NCI-H1048 (cell line): ENCODE measurements at places on chromosomes 6 and 20.

- DNase-seq: no peak
Observed at GRCh38 chr6:75368864-75369402, 84.3 kb upstream of the TMEM30A start.

GRCh38 chr6:14770040-14770439 is 475.8 kb upstream of the JARID2 start:
- no peak for DNase-seq

DNA sequence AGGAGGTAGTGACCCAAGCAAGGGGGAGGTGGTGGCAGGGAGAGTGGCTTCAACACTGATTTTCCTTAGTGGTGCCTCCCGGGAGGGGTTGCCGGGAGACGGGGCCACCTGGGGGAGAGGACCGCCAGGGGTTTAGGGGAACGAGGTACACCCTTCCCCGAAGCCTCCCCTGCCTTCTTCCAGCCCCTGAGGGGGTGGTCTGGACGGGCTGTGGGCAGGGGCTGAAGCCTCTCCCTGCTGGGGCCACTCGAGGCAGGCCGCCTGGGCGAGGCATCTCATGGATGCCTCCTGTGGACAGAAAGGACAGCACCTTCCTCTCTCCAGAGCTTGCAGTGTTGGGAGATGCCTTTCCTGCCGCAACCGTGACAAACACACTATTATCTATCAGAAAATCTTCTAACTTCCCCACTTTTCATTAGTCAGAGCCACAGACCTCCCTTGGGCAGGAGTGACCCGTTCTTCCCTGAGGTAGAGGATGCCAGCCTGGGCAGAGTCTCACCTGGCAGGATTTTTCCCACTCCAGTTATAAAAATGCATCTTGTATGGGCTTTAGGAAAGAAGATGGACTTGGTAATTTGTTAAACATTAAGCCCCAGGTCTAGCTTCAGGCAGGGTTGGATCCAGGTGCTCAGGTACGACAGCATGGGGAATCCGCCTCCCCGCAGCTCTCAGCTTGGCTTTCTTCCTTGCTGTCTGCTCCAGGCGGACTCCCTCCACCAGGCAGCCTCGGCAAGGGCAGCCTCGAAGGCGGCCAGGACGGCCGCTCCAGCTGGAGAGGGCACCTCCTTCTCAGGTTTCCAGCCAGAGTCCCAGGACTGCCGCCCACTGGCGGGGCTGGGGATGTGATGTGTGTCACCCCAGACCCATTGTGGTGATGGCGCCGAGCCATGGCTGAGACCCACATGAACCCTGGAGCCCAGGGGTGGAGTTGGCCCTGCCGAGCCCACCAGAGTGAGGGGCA is 11.0 kb downstream of the HRH3 start:
- no peak for DNase-seq

DNA sequence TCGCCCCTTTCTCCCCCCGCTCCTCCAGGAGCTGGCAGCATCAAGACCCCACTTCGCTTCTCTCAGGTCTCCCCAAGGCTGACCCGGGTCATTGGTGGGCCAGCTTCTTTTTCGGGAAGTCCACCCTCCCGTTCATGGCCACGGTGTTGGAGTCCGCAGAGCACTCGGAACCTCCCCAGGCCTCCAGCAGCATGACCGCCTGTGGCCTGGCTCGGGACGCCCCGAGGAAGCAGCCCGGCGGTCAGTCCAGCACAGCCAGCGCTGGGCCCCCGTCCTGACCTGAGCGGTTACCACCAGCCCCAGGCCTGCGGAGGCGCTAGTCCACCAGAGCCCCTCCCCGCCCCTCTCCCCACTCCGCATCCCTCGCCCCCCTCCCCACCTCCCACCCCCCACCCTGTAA is 1.0 kb downstream of the PPDPF start:
- no peak for DNase-seq

DNA sequence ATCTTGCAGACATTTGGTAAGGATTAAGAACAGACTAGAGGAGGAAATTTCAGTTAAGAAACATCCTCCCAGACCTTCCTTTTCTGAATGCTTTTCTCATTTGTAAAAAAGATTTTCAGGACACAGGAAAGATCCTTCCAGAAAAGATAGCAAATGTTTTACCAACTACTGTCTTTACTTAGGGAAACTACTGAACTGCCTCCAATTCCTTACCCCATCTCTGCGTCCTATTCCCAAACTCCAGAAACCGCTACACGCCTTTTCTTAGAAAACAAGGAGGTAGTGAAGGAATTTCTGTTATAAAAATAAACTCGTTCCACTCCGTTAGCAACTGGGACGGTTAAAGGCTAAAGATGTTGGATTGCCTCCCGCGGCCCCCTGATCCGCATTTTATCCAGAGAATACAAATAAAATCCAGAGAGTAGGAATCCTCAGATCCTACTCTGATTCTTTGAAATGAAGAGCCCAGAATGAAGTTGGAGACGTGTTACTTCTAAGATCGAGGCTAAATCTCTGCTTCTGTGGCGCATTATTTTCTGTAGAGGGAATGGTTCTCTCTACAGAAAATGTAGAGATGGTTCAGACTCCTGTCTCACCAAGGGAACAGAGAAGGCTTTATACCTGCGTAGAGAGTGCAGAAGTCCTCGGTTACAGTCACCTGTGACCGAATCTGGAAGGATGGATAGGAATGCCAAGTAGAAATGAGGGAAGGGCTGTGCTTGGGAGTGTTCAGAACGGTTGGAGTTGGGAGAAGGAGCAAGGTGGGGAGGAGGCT is 133.0 kb downstream of the GPX5 start:
- DNase-seq: no peak

DNA sequence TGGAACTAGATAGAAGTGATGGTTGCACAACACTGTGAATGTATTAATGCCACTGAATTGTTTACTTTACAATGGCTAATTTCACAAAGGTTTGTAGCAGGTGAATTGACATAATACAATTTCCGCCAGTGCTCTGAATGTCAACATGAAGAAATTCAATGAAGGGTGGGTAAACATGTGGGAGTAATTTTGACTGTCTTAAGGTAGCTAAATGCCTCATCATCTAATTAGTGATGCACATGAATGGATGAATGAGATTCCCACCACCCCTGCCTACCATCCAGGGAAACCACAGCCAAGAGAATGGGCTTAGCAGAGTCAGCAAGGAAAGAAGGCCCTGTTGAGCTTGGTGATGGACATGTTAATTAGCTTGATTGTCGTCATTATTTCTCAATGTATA is 275.3 kb downstream of the ALDH8A1 start:
- DNase-seq: no peak

DNA sequence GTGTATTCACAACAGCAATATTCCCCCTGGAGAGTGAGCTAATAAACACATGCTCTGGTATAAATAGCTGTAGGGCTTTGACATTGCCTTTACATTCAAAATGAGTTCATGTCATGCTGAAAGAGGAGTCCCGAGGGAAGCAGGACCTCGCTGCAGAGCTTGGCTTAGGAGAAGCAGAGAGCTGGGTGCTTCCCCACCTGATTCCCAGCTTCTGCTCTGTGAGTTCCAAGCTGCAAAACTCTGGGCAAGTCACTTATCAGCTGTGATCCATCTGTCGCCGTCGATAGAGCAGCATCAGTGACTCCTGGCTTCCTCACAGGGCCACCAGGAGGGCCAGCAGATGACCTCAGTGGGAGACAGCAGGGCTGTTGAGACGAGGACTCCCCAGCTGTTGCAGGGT is 241.8 kb downstream of the ANKRD60 start:
- DNase-seq: no peak

DNA sequence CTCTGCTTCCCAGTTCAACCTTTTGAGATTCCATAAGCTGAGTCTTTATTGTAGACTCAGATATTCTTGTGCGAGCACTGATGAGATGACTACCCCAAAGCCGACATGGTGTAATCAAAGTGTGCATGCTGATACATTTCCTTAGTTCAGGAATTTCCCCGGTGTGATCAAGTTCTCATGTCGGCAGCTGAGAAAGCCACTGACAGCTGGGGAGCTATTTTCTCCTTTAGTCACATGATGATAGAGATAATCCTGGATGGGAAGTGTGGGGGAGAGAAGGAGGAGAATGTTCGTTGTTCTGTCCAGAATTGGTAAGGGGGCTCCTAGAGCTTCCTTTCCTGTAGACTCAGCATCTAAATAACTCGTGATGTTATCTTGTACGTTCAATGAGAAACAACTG is 7.7 kb upstream of the CAP2 start:
- no peak for DNase-seq

- DNase-seq: no peak
Observed at GRCh38 chr20:33130568-33131061, 37.3 kb upstream of the BPIFA2 start.

GRCh38 chr20:34558320-34559218 is at the start of gene MAP1LC3A:
MAP1LC3A (plus strand) TSS chr20:34558718; CDS start chr20:34558869, 151 bp downstream.
- DNase-seq: peak; percentile 29

- no peak for DNase-seq
Observed at GRCh38 chr6:133887156-133887879, 1.6 kb upstream of the TCF21 start.

DNA sequence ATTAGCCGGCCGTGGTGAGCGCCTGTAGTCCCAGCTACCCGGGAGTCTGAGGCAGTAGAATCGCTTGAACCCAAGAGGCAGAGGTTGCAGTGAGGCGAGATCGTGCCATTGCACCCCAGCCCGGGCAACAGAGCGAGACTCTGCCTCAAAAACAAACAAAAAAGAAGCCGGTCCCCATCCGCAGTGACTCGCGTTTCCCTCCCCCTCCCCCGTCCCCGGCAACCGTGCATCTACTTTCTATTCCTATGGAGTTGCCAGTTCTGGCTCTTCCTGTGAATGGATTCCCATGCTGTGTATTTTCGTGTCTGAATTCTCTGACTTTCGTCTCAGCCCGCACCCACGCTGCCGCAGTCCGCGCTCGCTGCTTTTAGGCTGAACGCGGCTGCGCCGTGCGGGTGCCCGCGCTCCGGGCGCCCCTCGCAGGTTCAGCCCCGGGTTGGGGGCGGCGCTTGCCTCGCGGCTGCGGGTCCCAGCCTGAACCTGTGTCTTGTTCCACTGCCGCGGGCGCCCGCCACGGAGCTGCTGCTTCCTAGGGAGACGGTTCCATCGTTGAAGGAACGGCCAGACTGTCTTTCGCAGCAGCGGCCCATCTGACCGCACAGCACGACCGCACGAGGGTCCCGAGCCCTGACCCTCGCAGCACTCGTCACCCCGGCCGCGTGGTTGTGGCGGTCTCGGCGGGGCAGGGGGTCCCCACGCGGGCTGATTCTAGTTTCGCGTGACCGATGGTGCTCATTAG is 1.1 kb upstream of the MRGBP start:
- DNase-seq: no peak

GRCh38 chr6:144013486-144013909 is 5.4 kb upstream of the PLAGL1 start:
- peak; percentile 55 for DNase-seq

DNA sequence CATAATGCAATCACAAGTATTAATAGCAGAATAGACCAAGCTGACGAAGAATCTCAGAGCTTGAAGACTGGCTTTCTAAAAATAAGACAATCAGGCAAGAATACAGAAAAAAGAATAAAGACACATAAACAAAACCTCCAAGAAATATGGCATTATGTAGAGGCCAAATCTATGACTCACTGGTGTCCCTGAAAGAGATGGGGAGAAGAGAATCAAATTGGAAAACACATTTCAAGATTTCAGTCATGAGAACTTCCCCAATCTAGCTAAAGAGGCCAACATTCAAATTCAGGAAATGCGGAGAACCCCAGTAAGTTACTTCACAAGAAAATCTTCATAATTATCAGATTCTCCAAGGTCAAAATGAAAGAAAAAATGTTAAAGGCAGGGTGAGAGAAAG is 69.0 kb upstream of the PDE7B start:
- DNase-seq: no peak

DNA sequence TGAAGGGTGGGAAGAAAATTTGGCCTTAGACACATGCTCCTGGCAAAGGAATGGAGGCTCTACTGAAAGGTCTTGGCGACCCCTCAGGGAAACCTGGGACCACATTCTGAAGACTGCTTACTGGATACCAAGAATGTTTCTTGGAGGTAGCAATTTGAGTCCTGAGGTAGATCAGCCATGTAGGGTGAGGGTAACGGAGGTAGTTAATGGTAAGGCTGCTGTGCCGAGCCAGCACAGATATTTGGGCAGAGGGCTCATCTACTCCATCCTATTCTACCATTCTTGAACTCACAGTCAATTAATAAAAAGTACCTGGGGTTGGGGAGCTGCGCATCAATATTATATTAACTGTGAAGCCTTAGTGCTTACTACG is 401 bp upstream of the PHF3 start:
- DNase-seq: no peak

DNA sequence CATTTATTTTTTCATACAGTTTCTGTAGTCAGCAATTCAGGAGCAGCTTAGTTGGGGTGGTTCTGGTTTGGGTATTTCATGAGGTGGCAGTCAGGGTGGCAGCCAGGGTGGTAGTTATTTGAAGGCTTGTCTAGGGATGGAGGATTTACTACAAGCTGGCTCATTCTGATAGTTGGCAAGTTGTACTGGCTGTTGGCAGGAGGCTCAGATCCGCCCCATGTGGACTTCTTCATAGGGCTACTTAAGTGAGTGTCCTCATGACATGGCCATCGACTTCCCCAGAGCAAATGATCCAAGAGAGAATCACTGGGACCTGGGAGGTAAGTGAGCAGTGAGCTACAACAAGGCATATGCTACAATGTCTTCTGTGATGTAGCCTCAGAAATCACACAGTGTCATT is 22.4 kb upstream of the CDKAL1 start:
- no peak for DNase-seq

- no peak for DNase-seq
Observed at GRCh38 chr6:2884804-2885203, 18.3 kb downstream of the SERPINB9 start.

GRCh38 chr6:114588726-114589125 is 245.9 kb upstream of the HS3ST5 start:
- no peak for DNase-seq

GRCh38 chr6:137095651-137096238 is 51.0 kb upstream of the IL20RA start:
- no peak for DNase-seq

- no peak for DNase-seq
Observed at GRCh38 chr6:158567152-158567551, 7.3 kb downstream of the TMEM181 start.

DNA sequence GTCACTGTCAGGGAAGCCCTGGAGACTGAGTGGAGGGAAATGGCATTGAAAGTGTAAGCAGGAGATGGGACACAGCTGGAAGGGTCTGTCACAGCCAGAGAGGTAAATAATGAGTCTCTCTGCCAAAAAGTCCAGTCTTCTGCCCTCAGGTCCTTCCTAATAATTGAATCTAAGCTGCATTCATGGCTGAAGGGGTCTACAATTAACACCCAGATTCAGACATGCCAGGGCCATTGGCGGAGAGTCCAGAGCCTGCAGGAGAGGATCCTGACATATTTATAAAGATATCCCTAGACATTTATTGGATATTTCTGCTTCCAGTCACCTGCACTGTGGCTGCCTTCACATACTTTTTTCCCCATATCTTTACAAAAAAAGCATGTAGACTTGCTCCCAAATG is 89.0 kb downstream of the LRFN2 start:
- no peak for DNase-seq

GRCh38 chr6:43856005-43856765 is 86.2 kb downstream of the VEGFA start:
- DNase-seq: no peak

GRCh38 chr6:25009393-25009710 is 73.6 kb upstream of the RIPOR2 start:
- no peak for DNase-seq

GRCh38 chr20:42309050-42309449 is 690.9 kb upstream of the CHD6 start:
- no peak for DNase-seq
